ENCODE measurements at places on chromosomes 3 and 15.

- no peak for DNase-seq
These were observed 14.6 kb upstream of the PRKCD start for GRCh38 chr3:53146319-53146891.

GRCh38 chr15:69557020-69557706 is 104.5 kb downstream of the RPLP1 start:
- peak; percentile 80 for DNase-seq

DNA sequence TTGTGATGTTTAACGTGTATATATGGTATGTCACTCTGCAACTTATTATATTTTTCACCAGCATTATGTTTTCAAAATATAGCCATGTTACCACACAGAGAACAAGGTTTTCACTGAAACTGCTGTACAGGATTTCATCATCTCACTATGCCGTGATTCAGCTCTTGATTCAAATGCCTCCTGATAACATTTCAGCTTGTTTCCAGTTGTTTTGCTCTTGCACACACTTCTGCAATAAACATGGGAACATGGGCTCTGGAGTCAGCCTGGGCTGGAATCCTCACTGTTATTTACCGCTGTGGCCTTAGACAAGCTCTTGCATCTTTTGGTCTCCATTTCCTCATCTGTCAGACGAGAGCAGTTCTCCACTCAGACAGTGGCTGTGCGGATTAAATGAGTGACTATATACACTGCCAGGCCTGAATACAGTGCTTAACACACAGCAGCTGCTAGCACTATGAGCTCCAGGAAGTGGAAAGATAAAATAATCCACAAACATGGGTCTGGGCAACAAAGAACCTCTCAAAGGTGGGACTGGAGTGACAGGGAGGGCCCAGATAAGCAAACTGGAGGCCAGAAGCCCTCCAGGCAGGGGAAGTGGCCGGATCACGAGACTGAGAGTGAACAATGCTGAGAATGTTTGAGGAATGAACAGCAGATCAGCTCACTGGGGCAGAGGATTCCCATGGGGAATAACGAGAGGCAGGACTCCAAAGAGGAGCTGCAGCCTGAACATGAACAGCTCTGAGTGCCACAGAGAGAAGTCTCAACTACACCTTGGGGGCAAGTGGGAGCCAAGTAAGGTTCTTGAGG is 17.7 kb downstream of the NTRK3 start:
- DNase-seq, result peak; percentile 46

- DNase-seq, result no peak
These were observed 23.5 kb downstream of the DUSP7 start for GRCh38 chr3:52032702-52033408.

GRCh38 chr3:48015431-48016180 is 610 bp downstream of the MAP4 start:
- no peak for DNase-seq

DNA sequence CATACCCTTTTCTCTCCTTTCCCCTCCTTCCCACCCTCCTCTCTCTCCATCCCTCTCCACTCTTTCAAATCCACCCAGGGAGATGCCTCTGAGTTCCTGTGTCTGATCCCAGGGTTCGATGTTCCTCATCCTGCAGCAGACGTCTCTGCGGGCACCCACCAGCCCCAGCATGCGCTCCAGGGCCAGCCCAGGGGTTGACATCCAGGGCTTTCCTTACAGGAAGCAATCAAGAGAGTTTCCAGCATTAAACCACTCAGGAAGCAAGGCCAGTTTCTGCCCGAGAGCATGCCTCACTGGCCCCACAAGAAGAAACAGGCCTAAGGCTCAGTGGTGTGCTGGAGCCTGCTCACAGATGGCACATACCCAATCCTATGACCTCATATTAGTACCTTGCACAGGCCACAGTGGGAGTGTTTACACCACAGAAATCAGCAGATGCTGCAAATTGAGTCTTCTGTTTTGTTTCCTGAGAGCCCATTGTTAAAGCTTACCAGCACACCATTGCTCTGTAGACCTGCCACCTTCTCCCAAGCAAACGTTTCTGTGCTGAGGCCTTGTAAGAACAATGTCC is 13.2 kb downstream of the SLC6A1 start:
- no peak for DNase-seq

DNA sequence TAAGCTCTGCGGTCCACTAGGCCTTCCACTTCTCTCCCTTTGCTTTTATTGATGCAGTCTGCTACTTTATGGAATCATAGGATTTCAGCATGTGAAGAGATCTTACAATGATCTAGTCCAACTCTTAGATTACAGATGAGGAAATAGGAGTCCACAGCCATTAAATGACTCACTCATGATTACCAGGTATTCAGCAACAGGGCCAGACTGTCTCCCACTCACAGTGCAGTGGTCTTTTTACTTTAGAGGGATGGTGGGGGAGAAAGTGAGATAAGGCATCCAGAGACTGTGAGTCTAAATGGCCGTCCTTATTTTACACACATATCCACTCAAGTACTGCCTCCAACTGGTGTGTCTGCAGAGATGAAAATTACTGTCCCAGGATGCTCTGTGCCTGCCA is 88.5 kb upstream of the SKOR1 start:
- DNase-seq, result no peak

- no peak for DNase-seq
These were observed 8.3 kb upstream of the POLR2M start for GRCh38 chr15:57698243-57698642.

- DNase-seq, result no peak
These were observed 20.0 kb upstream of the GOLGA6C start for GRCh38 chr15:75238150-75238549.

DNA sequence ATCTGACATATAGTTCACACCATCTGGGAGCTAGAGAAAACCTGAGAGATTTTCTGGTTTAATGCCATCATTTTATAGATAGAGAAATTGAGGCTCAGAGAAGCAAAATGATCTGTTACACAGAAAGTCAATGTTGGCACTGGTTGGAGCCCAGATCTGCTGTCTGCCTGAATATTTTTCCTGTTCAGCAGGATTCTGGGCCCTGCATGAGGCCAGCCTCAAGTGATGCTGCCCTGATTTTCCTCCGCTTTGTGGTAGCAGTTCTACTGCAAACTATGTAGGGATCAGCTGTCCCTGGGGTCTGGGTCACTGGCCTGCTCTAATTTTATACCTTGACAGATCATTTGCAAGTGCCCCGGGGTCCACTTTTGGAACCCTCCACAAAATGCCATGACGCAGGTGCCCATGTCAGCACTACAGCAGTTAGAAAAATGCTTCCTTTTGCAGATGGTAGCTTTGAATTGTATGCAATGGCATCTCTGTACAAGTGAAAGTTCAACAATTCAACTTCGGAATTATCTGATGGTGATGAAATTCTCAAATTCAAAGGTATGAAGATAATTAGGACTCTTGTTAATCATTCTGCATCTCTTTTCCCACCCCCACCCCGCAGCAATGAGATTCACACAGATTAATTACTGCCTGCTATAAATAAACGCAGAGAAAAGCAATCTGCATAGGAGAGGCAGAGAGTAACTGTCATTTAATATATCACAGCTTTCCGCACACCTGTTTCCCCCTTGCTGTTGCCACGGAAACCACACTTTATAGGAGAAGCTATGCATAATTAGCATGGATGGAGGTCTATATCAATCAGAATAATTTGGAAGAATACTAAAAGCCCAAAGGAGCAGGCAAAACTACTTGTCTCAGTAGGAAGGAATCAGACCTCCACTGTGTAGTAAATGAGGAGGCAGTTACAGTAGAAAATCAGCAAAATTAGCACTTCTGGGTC is 222.6 kb downstream of the PDCD6IP start:
- no peak for DNase-seq

GRCh38 chr3:46979958-46980497 is 562 bp downstream of the NBEAL2 start:
- no peak for DNase-seq

DNA sequence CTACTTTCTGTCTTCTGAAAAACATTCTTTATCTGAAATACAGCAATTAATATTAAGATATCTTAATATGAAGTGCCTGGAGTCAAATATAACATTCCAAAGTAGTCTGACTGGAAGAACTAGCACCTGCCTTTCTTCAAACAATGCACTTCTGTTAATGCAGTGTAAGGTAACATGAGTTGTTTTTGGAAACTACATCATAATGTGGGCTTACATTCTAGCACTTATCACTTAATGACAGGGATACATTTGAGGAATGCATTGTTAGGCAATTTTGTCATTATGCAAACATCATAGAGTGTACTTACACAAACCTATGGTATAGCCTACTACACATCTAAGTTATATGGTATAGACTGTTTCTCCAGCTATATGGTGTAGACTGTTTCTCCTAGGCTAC is 49.2 kb downstream of the SLC15A2 start:
- no peak for DNase-seq

DNA sequence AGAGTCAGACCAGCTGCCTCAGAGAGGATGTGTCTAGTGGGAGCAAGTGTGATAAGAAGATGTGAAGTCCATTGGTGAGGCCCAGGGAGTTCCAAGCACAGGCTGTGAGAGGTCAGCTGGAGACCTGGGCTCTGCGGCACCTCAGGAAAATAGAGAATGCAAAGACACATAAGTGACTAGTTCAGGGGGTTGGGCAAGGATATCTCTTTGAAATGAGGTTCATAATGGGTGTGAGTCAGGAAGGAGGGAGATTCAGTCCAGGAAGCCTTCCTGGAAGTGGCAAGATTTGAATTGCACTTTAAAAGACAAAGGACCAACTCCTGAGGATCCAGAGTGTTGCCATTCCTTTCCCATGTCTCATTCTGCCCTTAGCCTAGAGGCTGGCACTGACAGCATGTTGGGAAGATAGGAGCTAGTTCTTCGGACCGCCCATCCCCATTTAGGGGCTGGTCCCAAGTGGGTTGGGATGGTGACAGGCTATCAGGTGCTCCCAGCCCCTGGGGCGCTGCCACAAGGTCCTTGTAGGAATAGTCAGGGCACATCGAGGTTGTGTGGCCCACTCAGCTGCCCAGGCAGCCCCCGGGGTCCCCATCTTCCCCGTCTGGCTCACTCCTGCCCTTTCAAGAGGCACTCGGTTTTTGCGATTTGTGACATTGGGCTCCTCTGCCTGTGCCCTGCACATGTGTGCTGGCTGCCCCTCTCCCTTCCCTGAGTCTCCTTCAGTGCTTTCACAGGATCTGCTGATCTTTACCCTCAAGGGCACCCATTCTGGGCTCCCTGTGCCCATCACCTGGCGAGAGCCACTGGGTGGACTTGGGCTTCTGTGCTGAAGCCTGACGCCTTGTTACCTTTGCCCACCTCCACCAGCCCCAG is 23.7 kb downstream of the ESYT3 start:
- no peak for DNase-seq

DNA sequence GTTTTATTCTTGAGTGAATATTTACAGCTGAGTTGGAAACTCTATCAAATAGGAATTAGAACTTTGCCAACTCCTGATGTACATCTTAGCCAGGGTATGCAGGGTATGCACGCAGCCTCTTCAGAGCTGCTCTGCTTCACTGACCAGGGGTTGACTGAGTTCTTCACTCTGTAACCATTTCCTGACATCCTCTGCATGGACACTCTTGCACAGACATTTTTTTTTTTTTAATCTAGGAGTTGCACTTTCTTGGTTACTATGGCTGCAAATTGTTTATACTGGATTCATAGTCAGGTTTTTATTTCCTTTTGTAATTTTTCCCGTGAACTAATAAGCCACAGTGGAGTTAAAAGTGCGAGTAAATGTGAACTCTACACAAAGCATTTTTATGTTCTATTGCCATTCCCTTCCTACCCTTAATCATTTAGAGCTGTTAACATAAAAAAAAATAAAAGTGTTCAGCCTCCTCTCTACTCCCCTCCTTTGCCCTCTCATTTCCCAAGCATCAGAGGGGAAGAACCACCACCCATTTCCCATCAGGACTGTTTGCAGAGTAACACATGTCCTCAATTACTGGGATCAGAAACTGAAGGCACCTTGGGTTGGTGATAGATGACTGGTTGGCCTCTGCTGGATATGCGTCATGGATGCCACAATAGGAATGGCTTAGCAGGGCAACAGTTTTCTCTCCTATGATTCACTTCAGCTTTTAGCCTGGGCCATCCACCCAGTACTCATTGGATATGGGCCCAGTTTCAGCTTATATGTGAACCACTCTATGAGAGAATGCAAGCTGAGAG is 54.0 kb downstream of the DUT start:
- DNase-seq, result peak; percentile 97

DNA sequence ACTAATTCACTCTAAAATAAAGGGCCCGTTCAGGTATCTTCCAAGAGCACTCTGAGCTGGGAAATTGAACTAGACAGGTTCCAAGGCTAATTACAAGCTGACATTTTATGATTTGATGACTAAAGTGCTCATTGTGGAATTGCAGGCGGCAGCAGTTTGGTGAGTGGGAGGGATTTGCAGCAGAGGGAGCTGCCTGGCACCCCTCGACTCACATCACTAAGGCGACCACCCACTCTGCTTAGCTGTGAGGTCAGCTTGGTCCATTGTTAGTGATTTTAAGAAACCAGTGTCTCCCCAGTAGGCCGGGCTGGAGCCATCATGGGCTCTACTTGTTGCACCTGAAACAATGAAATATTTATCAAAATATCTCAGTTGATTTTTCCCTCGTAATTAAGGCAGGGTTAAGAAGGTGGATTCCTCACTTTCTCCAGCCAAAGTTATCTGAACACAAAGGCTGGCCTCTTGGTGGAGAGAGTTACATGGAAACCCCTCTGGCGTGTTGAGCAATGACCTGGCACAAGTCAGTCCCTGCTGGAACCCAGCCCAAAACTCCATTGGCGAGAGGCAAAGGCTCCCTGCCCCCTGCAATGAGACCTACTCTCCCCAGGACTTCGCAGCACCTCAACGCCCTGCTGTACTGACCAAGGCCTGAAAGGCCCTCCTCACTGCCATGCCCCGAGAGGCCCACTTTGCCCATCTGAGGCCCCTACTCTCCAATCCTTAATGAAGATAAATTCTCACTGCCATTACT is 65.0 kb upstream of the ATP2B2 start:
- DNase-seq, result no peak

DNA sequence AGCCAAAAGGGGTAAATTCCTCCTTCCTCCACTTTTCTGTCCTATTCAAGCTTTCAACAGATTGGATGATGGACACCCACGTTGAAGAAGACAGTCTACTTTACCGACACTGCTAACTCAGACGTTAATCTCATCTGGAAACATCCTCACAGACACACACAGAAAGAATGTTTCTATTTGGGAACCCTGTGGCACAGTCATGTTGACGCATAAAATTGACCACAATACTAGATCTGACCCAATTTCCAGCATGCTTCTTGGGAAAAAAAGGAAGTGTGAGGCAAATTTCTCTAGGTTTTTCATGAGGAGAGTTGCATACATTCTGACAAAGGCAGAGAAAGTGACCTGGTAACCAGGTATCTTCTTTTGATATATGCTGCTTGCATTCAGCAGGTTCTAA is 594.1 kb downstream of the FGF12 start:
- no peak for DNase-seq

DNA sequence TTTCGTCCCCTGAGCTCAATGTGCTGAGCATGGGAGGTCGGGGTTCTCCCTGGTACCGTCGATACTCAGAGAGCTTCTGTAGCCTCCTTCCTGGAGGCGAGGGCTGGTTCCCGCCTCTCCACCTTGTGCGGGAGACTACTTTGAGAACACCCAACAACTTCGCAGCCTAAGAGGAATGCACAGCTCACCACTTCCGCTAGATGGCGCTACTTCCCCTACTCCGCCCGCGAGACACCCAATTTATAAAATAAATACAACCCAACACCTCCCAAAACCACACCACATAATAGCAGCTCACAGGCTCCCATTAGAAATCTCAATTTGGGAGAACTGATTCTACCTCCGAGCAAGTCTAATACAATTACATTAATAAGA is 1.2 kb downstream of the RGMA start:
- DNase-seq, result peak; percentile 27

- no peak for DNase-seq
These were observed 218.3 kb downstream of the FHIT start for GRCh38 chr3:61032991-61033390.
